ENCODE measurements at places on chromosomes 1 and 21.

GRCh38 chr1:31694964-31695313, 8.9 kb downstream of the COL16A1 start:
- DNase-seq = no peak

- DNase-seq = no peak
These were observed 14.1 kb upstream of the STXBP3 start for GRCh38 chr1:108732398-108732797.

- DNase-seq = no peak
These were observed 22.5 kb downstream of the WNT4 start for GRCh38 chr1:22120469-22120790.

- no peak for DNase-seq
These were observed 29.0 kb downstream of the NME7 start for GRCh38 chr1:169338617-169339016.

DNA sequence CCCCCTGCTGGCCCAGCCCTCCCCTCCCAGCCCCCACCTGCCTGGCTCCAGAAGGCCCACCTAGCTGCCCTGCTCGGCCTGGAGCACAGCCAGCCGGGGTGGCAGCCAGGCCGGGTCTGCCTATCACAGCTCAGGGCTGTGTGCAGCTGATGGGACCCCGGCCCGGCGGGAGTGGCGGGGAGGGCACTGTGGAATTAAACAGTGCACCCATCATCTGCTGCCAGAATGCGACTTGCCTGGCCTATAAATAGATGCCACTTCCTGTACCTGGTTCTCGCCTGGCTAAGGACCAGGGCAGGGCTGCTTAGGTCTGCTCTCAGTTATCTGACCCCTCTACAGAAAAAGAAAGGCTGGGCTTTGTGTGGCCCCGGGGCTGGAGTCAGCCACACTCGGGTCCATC, 98.2 kb upstream of the VAMP3 start:
- DNase-seq = no peak

DNA sequence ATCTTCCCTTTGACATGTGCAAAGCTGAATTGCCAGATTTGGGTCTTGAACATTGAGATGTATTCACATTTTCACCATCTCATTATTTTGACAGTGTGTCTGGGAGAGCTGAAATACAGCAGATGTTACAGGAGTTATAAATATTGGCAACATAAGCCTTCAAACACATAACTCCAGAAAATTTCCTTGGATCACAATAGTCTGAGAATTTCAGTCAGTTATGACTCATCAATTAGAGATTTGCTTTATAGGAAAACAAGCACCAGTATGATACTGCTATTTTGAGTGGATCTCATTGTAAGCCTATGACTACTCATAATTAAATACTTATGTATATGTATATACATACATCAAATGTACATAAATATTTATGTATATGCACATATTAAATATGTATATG, 1171.8 kb downstream of the AMY1C start:
- no peak for DNase-seq

DNA sequence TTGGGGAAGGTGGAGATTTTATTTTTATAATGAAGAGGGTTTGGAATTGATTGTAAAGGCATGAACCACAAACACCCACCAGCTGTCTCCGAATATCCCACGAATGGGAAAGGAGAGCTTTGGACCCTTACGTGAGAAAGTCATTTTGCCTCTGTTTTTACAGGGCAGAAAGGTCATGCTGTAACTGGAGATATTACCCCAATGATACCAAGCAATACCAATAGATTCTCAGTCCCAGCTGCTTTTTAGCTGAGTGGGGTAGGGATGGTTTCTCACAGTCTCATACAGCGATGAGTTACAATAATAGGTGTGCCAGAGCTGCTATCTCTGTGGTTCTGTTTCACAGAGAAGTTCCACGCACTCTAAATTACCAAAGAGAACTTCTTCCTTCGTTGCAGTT, 8.8 kb upstream of the F3 start:
- DNase-seq = no peak

GRCh38 chr1:12142141-12142823, 24.5 kb upstream of the TNFRSF1B start:
- no peak for DNase-seq

GRCh38 chr1:32336591-32336932, 529 bp upstream of the MARCKSL1 start:
- no peak for DNase-seq

DNA sequence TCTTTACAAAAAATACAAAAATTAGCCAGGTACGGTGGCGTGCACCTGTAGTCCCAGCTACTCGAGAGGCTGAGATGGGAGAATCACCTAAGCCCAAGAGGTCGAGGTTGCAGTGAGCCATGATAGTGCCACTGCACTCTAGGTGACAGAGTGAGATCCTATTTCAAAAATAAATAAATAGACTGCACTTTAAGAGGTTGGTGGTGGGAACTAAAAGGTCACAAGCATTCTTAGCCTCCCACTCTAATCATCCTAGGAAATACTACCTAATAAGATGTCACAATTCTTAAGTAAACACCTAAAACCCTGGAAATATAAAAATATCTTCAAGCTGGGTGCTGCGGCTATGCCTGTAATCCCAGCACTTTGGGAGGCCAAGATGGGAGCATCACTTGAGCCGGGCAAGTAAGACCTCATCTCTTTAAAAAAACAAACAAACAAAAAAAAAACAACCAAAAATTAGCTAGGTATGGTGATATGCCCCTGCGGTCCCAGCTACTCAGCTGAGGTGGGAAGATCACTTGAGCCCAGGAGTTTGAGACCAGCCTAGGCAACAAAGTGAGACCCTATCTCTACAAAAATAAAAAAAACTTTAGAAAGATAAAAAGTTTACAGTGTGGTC, 4.1 kb downstream of the DCAF8 start:
- no peak for DNase-seq

DNA sequence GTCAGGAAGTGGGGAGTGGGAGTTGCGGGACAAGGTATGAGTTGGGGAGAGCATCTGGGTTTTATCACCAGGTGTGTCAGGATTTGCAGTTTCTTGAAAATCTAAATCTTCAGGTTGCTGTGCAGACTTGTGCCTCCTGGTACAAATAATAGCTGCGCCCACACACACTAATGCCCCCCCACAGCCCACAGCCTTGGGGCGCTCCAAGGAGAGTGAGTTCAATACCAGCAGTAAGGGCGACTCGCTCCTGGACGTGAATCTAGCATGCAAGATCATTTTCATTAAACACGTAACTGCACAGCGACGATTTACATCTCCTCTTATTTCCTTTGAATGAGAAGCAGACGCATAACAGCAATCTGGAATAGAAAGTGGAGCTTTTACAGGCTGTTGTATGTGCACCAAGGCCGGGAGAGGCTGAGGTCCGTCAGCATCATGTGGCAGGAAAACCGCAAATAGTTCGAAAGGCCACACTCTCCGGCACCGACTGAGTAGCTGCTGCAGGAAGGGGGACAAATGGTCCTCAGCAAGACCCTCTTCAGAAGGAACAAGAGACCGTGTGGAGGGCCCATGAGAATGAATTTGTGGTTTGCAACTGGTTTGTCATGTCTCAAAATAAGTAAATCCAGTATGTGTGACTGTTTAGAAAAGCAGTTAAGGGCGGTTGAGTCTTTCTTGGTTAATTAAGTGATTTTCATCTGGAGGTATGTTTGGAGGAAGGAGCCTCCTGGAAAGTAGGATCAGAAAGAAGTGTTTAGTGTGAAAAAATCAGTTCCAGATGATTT, 439.5 kb downstream of the SMYD3 start:
- DNase-seq = no peak

All from activated naive CD4-positive, alpha-beta T cell treated with anti-CD3 and anti-CD28 coated beads, Interleukin-2, amount 50 U/mL, for 16 hours (primary cell).